GM12878 (cell line): ENCODE measurements at places on chromosomes 2 and 18. TPM values are rescaled to one million over a fixed set of nuclear protein-coding genes. Genes with fewer than 3 reads are reported as not detected.

CYRIA gene
- 9.2 and 11.2 TPM in 2 replicates for total RNA-seq

SYT4 gene
- not detected in 2 replicates for total RNA-seq

TRPM8 gene
- total RNA-seq, result not detected in 2 replicates

DNA sequence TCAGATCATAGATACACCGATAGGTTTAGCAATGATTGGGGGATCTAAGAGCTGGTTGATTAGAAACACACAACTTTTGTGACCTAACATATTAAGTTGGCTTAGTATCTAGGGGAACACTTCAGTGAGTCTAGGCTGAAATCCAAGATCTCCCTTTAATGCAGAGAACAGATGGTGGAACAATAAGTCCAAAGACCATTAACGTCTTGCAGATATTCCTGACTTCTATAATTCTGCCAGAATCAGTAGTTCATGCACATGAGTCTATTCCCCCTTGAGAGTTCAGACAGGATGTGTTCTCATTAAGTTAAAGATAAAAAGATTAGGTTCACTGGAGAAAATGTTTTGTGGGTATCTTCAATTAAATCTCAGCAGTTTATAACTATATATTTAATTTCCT lies 506.5 kb downstream of the TSN start:
- no peak for DNase-seq

DNA sequence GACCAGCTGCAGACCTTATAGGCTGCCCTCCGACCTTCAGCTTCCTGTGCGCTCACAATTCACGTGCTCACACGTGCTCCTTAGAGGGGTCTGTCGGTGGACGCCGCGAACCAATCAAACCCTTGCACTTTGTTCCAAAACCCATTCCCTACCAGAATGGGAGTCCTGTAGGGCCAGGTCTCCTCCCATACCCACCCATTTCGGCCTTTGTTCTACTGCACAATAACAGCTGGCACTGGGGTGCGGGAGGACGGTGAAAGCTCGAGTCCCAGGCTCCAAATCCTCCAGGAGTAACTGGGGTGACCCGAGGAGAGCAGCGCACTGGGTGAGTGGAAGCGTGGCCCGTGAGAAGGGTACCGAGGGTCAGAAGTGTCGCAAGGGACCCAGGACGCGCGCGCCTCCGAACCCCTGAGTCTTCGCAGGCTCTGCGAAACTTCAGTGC lies 13.0 kb downstream of the SIX3 start:
- no peak for DNase-seq

CFAP65 gene
- total RNA-seq, result not detected in 2 replicates

NPHP1 gene
- total RNA-seq, result 0.23 and 0.98 TPM in 2 replicates

DNA sequence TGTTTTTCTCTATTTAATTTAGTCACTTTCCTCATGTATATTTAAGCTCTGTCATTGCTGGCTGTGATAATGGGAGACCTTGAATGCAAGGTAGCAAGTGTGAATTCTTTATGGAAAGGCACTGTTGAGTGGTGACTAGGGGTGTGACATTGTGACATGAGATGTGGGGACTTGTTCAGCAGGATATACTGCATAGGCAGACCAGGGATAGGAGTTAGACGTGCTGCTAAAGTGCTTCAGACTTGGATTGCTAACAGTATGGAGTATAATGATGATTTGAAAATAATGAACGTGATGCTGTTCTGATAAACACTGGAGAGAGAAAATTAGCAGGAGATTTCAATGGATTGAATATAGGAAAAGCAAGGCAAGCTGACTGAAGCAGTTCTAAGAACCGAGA lies 135.1 kb downstream of the NCOA1 start:
- DNase-seq, result no peak
